Esophagus (tissue), 2 donors: ENCODE measurements at places on chromosomes 2 and 18. TPM values are rescaled to one million over a fixed set of nuclear protein-coding genes. Genes with fewer than 3 reads are reported as not detected.

Gene SERPINB7
- 0.94 TPM for polyA plus RNA-seq

Gene ALPG
- polyA plus RNA-seq: not detected

Gene TUBA4B
- polyA plus RNA-seq: not detected

Gene POTEJ
- polyA plus RNA-seq: not detected

Gene PPP1R1C
- polyA plus RNA-seq: 1.4 TPM

Gene CCDC141
- polyA plus RNA-seq: 0.06 TPM

Gene OR6B2
- not detected for polyA plus RNA-seq

Gene GPR155
- polyA plus RNA-seq: 1.1 TPM

Gene ADRA2B
- polyA plus RNA-seq: 0.27 TPM

Gene PLEK
- 1.2 TPM for polyA plus RNA-seq

Gene PRSS56
- not detected for polyA plus RNA-seq

Gene IRS1
- polyA plus RNA-seq: 3.7 TPM

Gene CRYBA2
- polyA plus RNA-seq: 0.49 TPM

Gene SP140
- 0.28 TPM for polyA plus RNA-seq
